ENCODE measurements at places on chromosomes 2 and 18.
A peak's percentile ranks its signal among the peaks of the same experiment; 100 is the strongest.

- no peak for DNase-seq
These were observed 25.4 kb downstream of the PDCL3 start for GRCh38 chr2:100588071-100588786.

- DNase-seq: no peak
These were observed 53.1 kb downstream of the PRELID3A start for GRCh38 chr18:12460874-12461273.

DNA sequence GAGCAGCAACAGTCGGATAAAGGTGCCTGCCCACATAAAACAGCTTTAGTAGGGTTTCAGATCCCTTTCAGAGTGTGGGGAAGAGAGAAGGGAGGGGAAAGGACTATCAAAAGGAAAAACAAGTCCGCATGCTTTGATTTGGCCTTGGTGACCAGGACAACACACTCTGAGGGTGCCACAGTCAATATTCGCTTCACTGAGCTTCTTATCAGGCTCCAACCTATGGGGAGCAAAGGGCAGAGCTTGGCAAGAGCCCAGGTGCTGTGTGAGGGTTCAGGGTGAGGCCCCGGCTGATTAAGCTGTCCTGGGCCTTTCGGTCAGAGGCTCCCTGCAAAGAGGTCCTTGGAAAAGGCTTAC, 237.4 kb upstream of the SMAD2 start:
- no peak for DNase-seq

GRCh38 chr2:114762986-114763385, 320.5 kb downstream of the DPP10 start:
- DNase-seq: no peak

DNA sequence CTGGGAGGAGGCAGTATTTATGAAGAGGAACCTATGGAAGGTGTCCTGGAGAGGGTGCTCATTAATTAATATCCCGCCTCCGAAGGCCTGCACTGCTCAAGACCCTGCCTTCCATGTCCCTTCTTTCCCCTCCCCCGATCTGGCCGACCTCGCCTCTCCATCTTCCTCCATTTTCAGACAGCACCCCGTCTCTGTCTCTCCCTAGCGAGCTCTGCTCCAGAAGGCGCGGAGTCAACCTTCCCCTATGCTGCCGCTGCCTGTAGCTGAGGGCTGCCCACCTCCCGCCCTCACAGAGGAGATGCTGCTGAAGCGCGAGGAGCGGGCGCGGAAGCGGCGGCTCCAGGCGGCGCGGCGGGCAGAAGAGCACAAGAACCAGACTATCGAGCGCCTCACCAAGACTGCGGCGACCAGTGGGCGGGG, 1.1 kb upstream of the WBP1 start:
- no peak for DNase-seq

- DNase-seq: no peak
These were observed 47.9 kb downstream of the LRRFIP1 start for GRCh38 chr2:237675316-237675715.

DNA sequence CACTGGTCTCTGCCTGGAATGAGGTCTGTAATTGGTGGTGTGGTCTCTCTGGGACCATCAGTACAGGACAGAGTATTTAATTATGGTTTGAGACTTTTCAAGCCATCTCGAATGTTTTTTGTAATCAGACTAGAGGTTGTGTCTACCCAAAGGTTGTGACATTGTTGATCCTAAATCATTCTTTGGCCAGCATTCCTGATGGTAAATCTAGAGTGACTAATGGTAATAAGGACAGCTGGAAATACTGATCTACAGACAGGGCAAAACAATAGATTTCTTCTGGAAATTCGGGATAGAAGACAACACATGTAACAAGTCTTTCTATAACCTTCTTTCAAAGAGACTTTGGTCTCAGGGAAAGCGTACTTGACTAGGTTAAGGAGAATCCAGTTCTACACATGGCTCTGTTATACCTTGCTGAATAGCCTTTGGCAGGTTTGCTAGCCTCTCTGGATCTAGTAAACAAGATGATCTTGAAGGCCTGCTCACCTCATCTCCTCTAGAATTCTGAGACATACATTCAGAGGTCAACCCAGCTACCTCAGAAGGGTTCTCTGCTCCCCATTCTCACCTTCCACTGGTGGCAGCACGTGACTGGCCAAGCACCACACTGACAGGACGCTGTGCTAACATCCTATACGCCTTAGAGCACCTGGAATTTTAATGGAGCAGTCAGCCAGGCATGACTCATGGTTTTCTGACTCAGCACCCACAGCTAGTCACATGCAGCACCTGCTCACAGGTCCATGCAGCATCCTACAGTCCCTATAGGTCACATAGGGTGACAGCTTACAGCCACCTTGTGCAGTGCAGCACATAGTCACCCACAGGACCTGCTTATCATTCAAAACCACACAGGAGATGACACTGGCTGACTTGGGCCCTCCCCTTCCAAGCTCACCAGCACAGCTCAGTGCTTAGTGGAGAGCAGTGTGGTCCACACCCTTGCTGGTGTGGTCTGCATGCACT, 12.2 kb downstream of the PLB1 start:
- no peak for DNase-seq

DNA sequence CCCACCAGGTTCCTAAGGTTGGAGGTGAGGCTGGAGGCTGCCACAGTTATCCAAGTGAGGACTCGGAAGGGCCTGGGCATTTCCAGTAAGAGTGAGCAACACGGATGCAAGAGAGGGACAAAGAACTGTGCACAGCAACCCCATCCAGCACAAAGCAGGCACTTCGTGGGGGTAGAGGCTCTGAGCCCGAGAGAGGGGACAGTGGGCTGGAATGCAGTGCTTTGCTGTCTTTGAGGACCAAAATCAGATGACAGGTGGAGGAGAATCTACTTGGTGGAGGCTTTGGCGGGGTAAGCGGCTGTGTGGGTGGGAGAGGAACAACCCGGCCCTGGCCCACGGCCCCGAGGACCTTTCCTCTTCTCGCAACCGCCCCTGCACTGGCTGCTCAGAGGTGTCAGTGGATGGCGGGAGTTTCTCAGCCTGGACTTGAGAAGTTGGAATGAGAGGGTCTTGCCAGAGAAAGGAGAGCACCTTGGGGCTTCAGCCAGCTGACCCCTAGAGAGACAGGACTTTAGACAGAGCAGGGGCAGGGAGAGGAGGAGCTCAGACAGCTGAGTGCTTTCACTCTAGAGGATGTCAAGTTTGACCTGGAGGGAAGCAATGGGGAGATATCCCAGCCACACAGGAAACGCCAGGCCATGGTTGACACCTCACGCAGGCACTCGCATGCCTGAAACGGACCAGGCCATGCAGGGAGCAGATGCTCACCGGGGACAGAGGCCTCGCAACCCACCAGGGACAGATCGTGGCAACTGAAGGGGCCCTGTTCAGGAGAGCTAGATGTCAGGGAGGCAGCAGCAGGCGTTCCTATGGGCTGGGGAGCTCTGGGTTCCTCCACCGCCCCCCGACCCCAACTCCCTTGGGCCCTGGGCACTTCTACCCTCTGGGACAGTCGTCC, 11.6 kb downstream of the RAMP1 start:
- no peak for DNase-seq

- DNase-seq: no peak
These were observed 65.9 kb upstream of the SH3RF3 start for GRCh38 chr2:109062859-109063700.

GRCh38 chr2:238155051-238155760, 3.6 kb upstream of the ERFE start:
- no peak for DNase-seq

DNA sequence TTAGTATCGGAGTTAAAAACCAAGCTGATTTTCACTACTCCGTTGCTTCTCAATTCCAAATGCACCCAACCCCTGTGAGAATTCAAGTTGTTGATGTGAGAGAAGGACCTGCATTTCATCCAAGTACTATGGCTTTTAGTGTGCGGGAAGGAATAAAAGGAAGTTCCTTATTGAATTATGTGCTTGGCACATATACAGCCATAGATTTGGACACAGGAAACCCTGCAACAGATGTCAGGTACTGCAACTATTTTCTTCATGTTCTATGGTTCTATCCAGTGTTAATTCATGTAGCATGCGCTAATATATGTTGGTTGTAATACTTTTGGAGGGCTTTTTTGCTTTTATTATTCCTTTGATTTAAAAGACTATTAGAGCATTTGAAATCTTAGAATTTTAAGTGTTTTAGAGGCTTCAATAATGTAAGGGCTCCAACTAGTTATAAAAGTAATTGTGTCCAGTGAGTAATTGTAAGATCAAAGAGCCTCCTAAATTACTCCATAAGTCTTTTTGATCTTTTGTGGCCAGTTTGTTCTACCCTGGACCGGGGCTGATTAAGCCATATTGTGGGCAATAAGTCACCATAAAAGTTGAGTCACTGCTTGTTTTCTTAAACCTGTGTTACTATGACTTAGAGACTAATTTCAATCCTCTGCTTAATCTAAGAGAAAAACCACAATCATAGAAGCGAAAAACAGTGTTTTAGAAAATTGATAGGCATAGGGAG, 22.9 kb downstream of the DSG4 start:
- DNase-seq: no peak

- no peak for DNase-seq
These were observed 417.7 kb upstream of the SLC14A2 start for GRCh38 chr18:45197526-45197970.

DNA sequence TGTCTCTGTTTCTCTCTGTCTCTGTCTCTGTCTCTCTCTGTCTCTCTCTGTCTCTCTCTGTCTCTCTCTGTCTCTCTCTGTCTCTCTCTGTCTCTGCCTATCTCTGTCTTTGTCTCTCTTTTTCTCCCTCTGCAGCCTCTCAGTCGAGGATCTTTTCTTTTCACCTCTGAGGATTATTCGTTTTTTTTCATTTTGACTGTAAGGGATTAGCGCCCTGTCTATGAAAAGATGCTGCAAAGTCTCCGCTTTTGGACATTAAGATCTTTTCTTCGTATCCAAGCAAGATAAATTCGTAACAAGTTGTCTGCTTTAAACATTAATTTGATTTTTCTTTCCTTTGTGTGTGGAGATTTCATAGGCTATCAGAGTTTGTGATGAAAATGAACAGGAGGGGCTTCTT, 191.2 kb upstream of the TPO start:
- DNase-seq: no peak

GRCh38 chr18:3055186-3055728, 42.3 kb upstream of the LPIN2 start:
- no peak for DNase-seq

GRCh38 chr2:109471658-109472057, 142.1 kb downstream of the SEPTIN10 start:
- DNase-seq: peak; percentile 26

GRCh38 chr2:164430166-164430783, 191.0 kb downstream of the GRB14 start:
- peak; percentile 80 for DNase-seq

DNA sequence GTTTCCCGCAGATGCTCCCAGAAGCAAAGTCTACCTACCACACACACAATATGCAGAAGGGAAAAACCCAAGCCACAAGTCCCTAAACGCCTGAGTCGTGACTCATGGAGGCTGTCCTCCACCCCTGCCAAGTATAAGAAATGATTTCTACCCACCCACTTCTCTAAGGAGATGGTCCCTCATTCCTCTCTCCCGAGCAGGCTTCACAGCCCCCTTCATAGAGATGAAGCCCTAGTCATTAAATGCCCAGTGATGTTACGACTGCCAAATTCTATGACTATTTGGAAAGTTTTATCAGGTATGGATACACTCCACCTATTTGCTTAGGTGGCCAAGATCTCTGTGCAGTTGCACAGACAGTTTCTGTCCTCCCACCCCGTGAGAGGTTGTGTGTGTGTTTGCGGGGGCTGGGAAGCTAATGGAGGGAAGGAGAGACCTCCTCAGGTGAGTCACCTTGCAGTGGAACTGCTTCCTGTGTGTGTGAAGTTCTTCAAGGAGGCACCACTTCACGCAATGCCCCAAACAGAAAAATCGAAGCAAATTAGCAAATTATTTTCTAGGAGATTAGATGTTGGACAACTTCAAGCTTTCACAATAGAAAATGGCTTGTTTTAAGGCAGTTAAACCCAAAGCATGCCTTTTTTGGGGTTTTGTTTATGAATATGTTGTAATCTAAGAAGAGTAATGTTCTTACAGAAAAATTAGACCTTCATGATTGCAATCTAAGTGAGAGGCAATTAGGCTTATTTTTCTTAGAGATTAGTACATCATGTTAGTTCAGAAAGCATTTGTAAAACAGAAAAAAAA, 175.2 kb downstream of the TGIF1 start:
- no peak for DNase-seq

DNA sequence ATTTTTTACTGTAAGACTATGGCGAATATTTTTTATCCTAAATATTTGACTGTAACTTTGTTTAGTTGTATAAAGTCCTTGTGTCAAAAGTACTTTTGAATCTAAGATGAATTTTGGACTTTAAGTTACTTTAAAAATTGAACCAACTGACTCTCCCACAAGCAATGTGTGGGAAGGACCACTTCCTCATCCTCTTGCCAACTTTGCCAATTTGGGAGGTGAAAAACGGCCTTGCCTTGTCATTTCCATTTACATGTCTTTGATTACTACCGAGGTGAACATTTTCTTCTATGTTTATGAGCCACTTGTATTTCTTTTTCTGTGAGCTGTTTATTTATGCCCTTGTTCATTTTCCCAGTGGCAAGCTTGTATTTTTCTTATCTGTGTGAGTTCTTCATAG, 12.8 kb upstream of the MSGN1 start:
- DNase-seq: no peak

- DNase-seq: no peak
These were observed 102.3 kb upstream of the ALPP start for GRCh38 chr2:232276084-232276732.

DNA sequence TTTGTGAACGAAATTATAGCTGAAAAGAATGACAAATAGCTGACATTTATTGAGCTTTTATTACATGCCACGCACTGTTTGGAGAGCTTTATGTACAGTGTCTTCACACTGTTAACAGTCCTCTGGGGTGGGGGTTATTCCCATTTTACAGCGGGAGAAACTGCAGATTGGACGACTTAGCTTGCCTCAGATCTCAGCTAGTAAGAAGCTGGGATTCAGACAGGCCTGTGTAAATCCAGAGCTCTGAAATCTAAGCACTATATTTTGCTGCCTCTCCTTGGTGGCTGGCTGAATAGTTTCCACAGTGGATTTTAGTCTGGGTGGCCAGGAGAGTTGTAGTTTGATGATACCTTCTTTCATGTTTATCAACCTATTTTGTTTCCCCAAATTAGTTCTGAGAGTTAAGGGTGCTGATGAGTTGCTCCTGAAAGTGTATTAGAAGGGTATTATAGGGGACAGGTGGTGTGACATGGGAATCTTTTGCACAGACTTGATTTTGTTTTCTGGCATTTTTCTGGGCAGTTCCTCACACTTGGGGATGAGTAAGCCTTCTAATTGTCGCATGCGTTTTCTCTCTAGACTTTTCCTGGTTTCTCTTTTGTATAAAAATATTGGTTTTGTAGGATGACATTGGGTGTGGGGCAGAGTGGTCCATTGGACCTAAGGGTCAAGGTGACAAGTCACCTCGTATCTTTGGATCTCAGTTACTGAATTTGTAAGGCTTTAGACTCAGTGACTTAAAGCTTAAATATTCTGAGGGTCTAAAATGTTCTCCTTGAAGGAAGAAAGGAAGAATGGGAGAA, 1.5 kb downstream of the ACSL3 start:
- peak; percentile 62 for DNase-seq
